Stimulated activated CD8-positive, alpha-beta memory T cell treated with anti-CD3 and anti-CD28 coated beads, Interleukin-4, amount 100 ng/mL, for 48 hours (primary cell): ENCODE measurements at places on chromosomes 12 and 14.

DNA sequence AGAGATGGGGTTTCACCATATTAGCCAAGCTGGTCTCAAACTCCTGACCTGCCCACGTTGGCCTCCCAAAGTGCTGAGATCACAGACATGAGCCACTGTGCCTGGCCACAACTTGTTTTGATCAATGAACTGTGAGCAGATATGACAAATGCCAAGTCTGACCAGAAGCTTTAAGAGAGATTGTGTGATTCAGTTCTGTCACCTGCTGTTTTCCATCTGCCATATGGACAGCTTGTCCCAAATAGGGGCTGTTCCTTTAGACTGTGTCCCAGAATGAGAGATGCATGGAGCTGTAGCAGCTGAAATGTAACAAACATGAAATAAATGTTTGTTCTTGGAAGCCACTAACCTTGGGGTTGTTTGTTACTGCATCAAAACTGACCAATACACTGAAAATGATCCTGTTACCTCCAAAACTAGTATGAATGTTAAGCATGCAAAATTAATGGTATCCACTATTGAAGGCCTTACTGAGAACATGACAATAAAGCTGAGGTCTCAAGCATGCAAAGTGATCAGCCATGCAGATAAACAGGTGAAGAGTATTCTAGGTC, 65.9 kb upstream of the MED13L start:
- no peak for DNase-seq

DNA sequence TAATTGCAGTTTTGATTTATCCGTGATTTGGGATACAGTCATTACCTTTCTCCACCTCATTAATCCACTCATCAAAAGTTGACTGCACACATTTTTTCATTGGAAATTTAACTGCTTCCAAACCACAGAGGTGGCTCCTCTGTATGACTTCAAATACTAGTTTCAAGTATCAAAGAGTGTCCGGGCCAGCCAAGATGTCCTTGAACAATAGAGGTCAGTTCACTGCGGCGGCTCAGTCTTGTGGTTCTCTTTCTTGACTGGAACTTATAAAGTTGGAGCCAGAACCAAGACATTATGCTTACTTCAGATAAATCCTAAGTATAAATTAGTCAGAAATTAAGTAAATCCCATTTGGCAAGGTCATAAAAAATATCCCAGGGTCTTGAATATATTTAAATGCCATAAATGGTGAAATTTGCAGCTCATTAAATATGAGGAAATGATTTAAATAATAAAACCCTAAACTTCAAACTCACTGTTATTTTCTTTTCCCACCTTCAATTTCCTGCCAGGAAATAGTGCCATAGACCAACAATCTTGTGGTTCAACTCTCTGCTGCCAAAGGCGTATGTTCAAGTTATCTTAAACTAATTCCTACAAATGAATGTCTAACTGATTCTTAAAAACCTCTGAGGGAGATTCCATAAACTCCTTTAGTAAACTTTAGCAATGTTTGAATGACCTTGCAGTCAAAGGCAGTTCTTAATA, 360.8 kb downstream of the AEBP2 start:
- DNase-seq, result no peak

GRCh38 chr14:52080158-52080800, 11.4 kb upstream of the NID2 start:
- no peak for DNase-seq

DNA sequence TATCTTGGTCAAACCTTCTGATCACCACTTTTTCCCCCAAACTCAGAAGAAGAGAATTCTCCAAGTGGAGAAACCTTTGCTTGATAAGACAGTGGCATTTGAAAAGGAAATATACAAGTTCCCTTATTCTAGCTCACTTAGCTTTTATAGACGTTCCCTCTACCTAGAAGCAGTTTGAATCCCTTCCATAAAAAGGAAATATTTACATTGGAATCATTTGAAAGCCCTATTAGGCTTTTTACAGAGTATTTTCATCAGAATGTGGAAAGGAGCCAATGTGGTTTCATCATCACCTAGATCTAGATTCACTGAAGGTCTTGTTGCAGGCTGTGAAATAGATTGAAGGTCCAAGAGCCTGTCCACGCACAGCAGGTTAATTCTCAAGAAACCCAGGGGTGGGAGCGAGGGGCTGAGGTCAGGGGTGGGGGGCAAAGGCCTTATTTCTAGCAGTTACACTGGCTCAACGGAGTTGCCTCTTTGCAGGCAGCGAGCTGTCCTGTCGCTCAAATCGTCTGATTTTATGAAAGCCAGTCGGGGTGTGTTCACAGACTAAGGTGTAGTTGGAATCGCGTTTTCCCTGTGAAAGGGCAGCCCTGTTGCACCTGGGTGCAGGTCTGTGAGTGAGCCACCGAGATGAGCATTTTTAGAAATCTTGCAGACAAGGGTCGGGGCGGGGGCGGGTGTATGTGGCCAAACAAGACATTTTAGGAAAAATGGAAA, 45.6 kb downstream of the AACS start:
- DNase-seq, result no peak

GRCh38 chr12:104407922-104408321, 48.8 kb upstream of the CHST11 start:
- no peak for DNase-seq

DNA sequence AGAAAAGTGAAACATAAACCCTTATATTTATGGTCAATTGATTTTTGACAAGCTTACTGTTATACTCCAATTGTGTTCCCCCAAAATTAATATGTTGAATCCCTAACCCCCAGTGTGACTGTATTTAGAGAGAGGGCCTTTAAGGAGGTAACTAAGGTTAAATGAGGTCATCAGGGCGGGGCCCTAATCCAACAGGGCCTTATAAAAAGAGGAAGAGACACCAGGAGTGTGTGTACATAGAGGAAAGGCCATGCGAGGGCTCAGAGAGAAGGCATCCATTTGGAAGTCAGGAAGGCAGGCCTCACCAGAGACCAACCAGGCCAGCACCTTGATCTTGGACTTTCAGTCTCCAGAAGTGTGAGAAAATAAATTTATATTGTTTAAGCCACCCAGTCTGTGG, 6.5 kb upstream of the VTI1B start:
- DNase-seq, result no peak

GRCh38 chr12:42741091-42741490, 151.5 kb upstream of the PRICKLE1 start:
- DNase-seq, result no peak

GRCh38 chr14:69376439-69376838, 21.7 kb downstream of the ERH start:
- no peak for DNase-seq

- no peak for DNase-seq
These were observed 78.8 kb downstream of the GSC start for GRCh38 chr14:94690896-94691659.

GRCh38 chr12:5124401-5124800, 80.7 kb downstream of the KCNA5 start:
- no peak for DNase-seq

- DNase-seq, result peak; percentile 45
These were observed 154.9 kb upstream of the PZP start for GRCh38 chr12:9363145-9363544.

GRCh38 chr14:99717682-99718013, 33.5 kb downstream of the CYP46A1 start:
- DNase-seq, result no peak

GRCh38 chr12:46702581-46703344, 123.0 kb downstream of the SLC38A4 start:
- DNase-seq, result no peak

- no peak for DNase-seq
These were observed 20.2 kb upstream of the CHGA start for GRCh38 chr14:92902726-92903125.

DNA sequence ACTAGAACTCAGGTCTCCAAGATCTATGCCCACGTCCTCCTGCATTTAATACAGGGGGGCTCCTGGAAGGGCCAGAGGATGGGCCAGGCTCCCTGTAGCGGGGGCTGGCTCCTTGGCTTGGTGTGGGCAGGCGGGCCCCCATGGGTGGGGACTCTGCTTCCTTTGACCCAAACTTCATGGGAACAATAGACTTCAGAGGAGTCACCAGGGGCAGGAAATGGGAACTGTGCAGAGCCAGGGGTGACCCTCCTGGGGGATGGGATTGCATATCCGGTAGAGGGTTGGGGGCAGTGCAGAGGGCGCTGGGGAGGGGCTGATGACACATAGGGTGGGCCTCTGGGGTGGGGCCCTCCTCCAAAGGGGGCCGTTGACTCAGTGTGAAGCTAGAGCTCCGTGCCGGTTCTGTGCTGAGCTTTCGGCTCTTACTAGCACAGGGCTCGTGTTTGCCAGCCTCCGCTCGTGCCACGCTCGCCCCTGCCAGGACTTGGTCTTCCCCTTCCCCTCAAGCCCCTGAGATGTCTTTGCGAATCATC, 4.6 kb downstream of the TEAD4 start:
- no peak for DNase-seq

DNA sequence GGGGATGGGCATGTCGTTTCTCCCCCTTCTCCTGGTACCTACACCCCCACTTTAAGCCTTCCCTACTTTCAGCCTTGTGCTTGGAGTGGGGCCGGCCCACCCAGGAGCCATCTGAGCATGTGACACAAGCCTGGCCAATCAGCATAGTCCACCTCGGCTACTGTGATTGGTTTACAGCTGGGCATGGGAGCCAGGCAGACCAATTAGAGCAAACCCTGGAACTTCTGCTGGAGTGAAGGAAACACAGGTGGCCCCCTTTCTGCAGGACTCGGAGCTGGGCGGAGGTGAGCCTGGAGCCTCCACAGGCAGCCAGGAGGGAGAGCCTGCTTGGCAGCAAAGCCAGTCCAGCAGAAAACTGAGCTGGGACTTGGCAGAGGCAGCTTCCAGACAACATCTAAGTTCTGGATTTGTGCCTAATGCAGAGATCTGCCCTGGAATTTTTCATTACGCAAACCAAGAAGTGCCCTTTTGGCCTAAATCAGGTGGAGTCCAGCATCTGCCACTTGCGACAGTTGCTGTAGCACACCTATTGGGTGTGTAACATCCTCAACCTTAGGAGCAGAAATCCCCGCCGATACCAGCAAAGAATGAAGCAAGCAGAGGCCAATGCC, 59.5 kb downstream of the SCARB1 start:
- no peak for DNase-seq

GRCh38 chr12:54000116-54001114, at the start of gene HOXC9:
TSS of gene HOXC9 (plus strand) at chr12:54000161. CDS start at chr12:54000189, 28 bp downstream.
- no peak for DNase-seq

- DNase-seq, result no peak
These were observed 506 bp upstream of the TBX5 start for GRCh38 chr12:114406316-114406983.

- no peak for DNase-seq
These were observed 268.5 kb downstream of the FOXG1 start for GRCh38 chr14:29035134-29035533.

GRCh38 chr12:2384029-2384386, 331.2 kb downstream of the CACNA1C start:
- no peak for DNase-seq

- no peak for DNase-seq
These were observed 450.5 kb downstream of the TMEM117 start for GRCh38 chr12:44286336-44286735.

DNA sequence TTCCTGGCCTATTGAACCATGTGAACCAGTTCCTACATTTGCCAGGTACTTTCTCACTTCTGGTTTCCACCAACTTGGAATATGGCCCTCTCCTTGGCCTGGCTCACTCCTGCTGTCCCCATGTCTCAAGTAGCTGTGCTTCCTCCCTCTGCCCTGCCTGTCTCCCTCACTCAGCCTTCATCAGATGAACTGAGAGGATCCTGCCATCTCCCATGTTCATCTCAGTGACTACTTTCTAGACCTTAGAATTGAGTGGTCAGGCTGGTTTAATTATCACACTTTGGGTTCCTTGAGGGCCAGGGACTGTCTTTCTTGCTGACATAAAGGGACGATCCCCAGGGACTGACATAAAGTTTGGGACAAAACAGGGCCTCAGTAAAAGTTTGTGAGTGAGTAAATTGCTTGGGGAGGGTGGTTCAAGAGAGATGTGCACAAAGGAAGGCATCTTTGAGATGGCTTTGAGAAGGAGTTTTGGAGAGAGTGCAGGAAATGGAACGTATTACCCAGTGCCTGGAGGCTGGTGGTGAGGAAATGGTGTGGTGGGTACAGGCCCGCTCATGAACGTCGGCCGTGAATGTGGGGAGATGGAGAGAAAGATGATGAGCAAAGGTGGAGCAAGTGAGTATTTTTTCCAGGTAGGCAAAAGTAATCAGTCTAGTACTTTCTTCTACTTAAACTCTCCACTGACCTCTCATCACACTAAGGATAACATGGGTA, 20.8 kb downstream of the DYRK2 start:
- DNase-seq, result no peak
